Mucosa of descending colon (tissue), 3 donors: ENCODE measurements at places on chromosomes 7 and 10. TPM values are rescaled to one million over a fixed set of nuclear protein-coding genes. Genes with fewer than 3 reads are reported as not detected.

- DNase-seq: peak; percentile 96
Measured at GRCh38 chr7:43582503-43583423, at the start of gene STK17A. Gene STK17A (plus strand): TSS chr7:43583108. CDS start chr7:43583244, 136 bp downstream.

GRCh38 chr10:11830836-11831519, 7.8 kb downstream of the PROSER2 start:
- no peak for DNase-seq

GRCh38 chr10:48211777-48212176, 62.7 kb downstream of the FRMPD2 start:
- no peak for DNase-seq

DNA sequence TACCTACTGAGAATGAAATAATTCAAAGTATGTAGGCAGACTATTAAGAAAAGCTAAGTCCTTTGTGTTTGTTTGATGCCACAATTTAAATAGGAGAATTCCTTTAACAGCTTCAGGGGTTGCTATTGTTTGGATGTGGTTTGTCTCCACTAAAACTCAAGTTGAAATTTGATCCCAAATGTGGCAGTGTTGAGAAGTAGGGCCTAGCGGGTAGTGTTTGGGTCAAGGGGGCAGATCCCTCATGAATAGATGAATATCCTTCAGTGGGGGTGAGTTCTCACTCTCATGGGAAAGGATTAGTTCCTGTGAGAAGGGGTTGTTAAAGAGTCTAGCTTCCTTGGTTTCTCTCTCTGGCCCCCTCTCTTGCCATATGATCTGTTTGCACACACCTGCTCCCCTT, 97.0 kb downstream of the HGF start:
- no peak for DNase-seq

GRCh38 chr7:100126239-100126930, 382 bp upstream of the MBLAC1 start:
- no peak for DNase-seq

DNA sequence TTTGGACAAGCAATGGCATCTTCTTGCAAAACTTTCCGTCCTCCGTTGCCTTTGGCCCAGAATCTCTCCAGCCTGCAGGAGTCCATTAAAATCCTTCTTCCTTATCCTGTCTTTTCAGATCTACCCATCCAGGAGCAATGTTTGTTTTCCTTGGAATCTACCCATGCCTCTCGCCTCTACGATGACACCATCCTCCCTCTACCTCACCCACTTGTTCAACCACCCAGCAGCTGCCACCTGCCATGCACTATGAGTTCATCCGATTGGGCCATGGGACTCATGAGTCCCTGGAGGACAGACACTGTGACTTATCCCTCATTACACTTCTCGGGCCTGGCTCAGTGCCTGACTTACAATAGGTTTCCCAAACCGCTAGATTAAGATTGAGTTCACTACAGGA, 26.8 kb upstream of the MGMT start:
- no peak for DNase-seq

GRCh38 chr10:82340166-82340565, 465.2 kb downstream of the NRG3 start:
- no peak for DNase-seq

- DNase-seq: no peak
Measured at GRCh38 chr7:97576043-97576442, 155.8 kb upstream of the TAC1 start.

GRCh38 chr10:117418121-117418520, 42.9 kb upstream of the PDZD8 start:
- no peak for DNase-seq

- no peak for DNase-seq
Measured at GRCh38 chr7:50308203-50308531, 3.7 kb downstream of the IKZF1 start.

DNA sequence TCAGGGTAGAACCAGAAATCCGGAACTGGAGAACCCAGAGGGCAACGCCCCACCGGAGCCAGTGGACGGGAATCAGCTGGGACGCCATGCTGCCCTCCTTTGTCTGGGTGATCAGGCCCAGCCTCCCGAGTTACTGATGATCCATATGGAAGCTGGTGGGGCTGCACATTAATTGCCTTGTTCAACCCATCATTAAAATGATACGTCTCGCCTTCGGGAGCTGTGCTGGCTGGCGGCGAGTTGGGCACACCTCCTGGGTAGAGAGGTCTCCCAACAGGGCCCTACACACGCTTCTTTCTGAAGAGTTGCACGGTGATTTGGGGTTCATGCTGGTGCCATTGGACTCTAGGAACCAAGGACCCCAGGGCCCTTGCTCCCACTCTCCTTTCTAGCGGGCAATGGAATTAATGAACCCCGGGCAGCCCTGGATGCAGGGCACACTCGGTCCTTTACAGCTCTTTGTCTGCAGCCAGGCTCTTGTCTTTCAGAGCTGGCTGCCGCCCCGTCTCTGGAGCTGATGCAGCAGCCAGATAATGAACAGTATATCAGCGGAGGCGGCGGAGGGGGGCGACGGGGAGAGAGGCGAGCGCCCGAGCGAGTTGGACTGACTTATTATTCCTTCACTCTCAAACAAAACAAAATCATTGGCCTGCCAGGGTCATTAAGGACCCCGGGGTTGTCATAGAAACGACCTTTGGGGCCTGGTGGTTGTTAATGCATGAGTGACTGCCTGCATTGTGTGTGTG, 412.2 kb upstream of the ZMIZ1 start:
- DNase-seq: peak; percentile 36

GRCh38 chr7:53500076-53500475, 464.6 kb downstream of the POM121L12 start:
- no peak for DNase-seq

- DNase-seq: peak; percentile 58
Measured at GRCh38 chr7:112272921-112273561, 66.5 kb downstream of the ZNF277 start.

- DNase-seq: no peak
Measured at GRCh38 chr10:26291721-26292480, 75.3 kb downstream of the GAD2 start.

The SP4 gene
- total RNA-seq: 6.7 TPM

The MGAM2 gene
- total RNA-seq: 11.8 TPM

The PNLIPRP2 gene
- 8.9 TPM for total RNA-seq

The HGF gene
- total RNA-seq: 4.6 TPM

The CRCP gene
- 43.1 TPM for total RNA-seq
